A673 (cell line): ENCODE measurements at places on chromosomes 1 and 21.

GRCh38 chr1:68293609-68294366, 61.5 kb upstream of the WLS start:
- peak; percentile 90 for DNase-seq

DNA sequence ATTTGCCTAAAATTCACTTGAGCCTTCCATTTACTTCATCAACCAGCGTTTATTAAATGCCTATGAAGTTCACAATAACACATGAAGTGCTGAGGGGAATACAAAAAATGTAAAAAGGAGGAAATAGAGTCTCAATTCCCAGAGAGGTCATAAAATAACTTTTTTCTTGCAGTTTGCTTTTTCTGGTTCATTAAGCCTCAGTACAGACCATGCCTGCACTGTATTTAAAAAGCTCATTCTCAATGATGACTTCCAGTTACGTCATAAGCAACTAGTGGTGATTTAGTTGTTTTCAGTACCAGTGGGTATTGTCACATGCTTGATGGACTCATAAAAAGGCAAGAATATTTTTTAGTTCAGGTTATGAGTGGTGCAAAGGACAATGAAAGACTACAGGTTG, 160.1 kb upstream of the UBE2U start:
- no peak for DNase-seq

DNA sequence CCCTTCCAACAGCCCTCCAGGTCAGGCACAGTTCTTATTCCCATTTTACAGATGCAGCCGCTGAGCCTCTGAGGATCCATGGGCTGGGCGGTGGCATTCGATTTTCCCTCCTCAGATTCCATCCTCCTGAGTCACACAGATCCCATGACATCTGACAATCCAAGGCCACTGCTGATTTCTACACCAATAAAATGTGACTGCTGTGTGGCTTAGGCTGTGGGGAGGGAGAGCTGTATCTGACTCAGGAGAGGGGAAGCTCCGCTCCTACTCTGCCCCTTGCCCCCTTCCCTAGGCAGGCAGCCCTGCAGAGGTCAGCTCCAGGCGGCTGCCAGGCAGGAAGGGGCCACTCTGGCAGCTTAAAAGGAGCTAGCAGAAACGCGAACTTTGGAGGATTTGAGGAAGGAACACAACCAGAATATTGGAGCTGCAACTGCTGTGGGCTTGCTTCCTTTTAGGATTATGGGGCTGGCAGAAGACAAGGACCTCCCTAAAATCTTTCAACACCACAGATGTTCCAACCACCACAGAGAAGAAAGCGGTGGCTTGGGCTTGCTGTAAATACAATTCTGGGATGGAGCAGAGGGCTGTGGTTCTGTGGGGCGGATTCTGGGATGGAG, 50.0 kb downstream of the MRPL37 start:
- peak; percentile 20 for DNase-seq

DNA sequence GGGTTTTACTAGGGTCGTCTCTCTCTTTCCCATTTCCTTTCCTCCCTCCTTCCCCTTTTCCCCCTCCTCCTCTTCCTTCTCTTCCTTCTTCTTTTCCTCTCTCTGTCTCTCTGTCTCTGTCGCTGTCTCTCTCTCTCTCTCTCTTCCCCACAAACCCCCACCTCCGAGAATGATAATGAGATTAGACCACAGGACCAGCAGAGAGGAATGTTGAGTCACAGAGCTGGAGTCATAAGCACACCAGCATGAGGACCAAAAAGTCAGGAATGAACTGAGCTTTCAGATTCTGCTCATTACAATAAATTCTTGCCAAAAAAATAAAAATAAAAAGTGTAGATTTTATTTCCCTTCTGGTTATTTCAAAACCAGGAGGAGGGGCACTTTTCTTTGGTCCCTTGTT, 377.4 kb downstream of the LTN1 start:
- peak; percentile 18 for DNase-seq

- no peak for DNase-seq
These were observed 177.3 kb downstream of the TGFBR3 start for GRCh38 chr1:91708691-91709090.

DNA sequence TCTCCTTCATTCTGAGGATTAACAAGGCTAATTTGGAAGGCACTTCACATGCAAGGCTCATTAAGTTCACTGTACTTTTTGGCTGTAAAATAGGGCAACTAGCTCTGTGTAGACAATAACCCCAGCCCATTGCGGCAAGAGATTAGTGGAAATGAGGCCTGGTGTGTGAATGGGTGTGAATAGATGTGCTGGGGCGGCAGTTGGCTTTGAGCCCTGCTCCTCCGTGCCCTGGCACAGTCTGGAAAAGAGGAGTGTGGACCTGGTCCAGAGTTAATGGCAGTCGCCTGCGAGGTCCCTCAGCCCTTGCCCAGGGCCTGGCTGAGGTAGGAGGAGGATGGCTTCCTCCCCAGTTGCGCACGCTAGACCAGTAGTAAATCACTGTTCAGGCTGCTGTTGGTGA, 4.8 kb downstream of the KISS1 start:
- DNase-seq = no peak

- no peak for DNase-seq
These were observed 22.1 kb downstream of the CRYAA start for GRCh38 chr21:43190951-43191350.

GRCh38 chr1:1462318-1462966, 9.1 kb upstream of the ATAD3B start:
- no peak for DNase-seq

GRCh38 chr1:182189535-182190066, 128.1 kb upstream of the ZNF648 start:
- no peak for DNase-seq

- DNase-seq = no peak
These were observed 98.9 kb downstream of the DMRTB1 start for GRCh38 chr1:53557830-53558738.

DNA sequence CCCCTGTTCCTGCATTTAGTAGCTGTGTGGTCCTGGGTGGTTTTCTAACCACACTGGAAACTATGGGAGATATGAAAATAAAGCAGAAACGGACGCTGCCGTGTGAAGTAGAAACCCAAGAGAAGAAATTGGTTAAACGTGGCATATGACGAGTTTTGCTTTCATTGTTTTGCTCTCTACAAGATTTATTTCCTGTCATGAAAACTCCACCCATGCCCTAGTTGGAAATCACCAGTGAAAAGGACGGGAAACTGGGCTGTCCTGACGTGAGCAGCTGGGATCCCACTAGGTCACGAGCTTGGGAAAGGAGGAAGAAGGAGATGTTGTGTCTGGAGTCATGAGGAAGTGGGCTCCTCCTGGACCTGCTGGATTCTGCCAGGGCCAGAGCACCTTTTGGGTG, 120.8 kb upstream of the GADD45A start:
- no peak for DNase-seq

DNA sequence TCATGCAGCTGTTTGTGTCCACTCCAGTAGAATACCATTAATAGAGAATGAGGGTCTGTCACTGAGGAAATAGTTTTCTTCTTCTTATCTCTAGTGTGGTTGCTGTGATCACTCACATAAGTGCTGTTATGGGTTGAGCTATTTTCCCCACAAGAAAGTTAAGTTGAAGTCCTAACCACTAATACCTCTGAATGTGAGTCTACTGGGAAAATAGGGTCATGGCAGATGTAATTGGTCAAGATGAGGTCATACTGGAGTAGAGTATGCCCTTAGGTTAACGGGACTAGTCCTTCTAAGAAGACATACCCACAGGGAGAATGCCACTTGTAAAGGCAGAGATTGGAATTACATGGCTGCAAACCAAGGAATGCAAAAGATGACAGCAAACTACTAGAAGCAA, 70.5 kb upstream of the COL24A1 start:
- DNase-seq = no peak

- no peak for DNase-seq
These were observed 55.5 kb upstream of the TLR5 start for GRCh38 chr1:223198628-223198965.

DNA sequence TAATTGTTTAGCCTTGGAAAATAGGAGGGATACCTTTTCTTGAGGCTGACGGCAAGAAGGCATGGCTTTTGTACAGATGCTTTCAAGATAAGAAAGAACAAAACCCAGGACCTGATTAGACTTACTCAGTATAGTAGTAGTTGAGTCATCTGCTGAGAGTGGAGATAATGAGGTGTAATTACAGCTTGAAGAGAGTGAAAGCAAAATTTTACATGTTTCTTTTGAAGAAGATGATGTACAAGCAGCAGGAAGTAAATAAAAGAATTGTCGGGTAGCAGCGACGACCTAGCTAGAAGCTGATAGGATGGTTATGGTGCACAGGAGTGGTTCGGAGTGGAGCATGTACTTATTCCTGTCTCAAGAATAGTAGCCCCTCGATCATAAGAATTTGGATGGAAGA, 6.6 kb downstream of the ANGPTL1 start:
- peak; percentile 25 for DNase-seq

GRCh38 chr1:156143765-156144489, 9.5 kb upstream of the SEMA4A start:
- no peak for DNase-seq

- no peak for DNase-seq
These were observed 8.5 kb upstream of the ZC3H12A start for GRCh38 chr1:37465593-37466517.

GRCh38 chr1:207744000-207744534, 7.8 kb upstream of the CD46 start:
- DNase-seq = no peak

DNA sequence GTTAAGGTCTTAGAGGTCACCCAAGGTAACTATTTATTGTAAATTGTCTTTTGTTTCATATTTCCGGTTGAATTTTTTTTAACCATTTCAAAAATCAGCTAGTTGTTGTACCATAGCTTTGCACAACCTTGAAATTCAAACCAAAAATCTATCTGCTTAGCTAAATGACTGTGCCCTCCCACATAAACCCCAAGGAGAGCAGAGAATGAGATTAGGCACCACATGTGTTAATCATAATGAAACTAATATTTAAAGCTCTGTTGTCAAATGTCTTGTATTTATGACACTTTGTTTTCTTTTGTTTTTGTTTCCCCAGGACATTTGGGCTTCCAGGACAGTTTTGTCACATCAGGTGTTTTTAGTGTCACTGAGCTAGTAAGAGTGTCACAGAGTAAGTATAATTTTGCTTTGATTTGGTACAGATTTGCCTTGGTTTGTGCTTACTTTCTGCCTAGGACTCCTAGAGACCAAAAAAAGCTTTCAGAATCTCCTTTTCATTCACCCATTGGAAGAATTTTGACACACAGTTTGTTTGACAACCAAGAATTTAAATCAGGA, 249.9 kb downstream of the NFIA start:
- DNase-seq = no peak

DNA sequence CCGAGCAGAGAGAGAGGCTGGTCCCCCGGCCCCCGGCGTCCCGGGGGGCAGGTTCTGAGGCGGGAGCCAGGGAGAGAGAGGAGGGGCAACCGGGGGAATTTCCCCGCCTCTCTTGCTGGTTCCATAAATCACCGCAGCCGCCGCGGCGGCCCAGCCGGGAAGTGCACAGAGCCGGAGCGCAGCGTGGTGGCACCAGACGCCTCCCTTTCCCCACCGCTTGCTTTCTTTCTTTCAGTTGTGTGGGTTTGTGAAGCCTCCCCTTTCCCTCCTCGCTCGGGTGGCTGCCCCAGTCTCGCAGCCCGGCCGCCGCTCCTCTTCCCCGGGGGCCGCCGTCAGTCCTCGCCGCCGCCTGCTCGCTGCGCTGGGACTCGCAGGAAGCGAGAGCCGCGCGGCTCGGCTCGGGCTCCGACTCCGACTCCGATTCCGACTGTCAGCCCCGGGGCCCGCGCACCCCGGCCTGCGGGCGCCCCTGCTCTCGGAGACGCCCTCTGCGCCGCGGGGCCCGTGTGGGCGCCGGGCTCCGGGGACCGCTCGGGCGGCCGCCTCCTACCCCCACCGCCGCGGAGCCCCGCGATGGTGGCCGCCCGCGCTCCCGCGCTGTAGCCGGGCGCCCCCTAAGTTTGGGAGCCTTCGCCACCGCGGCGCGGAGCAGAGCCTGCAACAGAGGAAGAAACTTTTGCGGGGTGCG, at the start of gene CACHD1:
CACHD1 (plus strand) TSS at position 153 of the 688 bp plus-strand sequence. CDS start 616 bp downstream, outside the sequence.
- DNase-seq = peak; percentile 95

- DNase-seq = no peak
These were observed 47.9 kb upstream of the C1orf115 start for GRCh38 chr1:220642285-220642684.

DNA sequence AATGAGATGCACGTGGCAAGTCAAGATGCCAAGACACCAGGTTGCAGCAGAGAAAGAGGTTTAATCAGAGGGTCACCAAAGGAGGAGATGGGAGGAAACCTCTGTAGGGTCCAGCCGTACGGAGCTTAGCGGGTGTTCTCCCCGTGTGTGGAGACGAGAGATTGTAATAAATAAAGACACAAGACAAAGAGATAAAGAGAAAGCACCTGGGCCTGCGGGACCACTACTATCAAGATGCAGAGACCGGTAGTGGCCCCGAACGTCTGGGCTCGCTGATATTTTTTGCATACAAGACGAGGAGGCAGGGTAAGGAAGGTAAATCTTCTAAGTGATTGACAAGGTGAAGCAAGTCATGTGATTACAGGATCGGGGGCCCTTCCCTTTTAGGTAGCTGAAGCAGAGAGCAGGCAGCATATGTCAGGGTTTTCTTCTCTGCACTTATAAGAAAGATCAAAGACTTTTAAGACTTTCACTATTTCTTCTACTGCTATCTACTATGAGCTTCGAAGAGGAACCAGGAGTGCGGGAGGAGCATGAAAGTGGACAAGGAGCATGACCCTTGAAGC, 41.2 kb upstream of the TDRD10 start:
- DNase-seq = no peak

DNA sequence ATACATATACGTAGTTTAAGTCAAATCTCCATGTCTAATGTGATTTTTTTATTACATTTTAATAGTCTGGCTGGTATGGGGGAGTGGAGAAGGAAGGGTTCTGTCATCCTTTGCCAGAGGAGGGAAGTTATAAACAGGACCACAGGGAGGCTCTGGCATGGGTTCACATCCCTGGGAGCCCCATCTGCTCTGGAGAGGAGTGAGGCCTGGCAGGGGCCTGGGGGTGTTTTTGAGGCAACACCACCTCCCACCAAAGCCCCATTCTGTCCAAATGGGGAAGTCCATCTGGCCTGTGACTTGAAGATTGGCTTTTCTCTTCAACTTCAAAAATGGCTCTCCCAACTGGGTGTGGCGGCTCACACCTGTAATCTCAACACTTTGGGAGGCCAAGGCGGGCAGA, 15.8 kb downstream of the DISP3 start:
- peak; percentile 14 for DNase-seq

- no peak for DNase-seq
These were observed 86.2 kb downstream of the CAMTA1 start for GRCh38 chr1:6871300-6871972.

- DNase-seq = no peak
These were observed 74.3 kb upstream of the CD5L start for GRCh38 chr1:157915859-157916258.

DNA sequence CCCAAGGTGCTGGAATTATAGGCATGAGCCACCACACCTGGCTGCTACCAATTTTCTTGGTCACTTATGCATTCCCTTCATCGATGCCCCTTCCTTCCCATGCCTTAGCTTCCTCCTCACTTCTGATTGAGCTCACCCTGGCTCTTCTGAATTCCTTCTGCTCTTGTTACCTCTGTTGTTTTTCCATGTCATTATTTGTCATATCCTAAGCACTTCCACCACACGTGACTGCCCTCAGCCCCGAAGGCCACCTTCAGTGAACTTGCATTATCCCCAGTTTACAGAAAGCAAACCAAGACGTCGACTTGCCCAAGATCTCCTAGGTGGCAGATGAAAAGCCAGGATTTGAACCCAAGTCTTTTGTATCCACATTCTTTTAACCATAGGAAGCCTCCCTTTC, 30.7 kb downstream of the CA6 start:
- DNase-seq = no peak
